ENCODE measurements at places on chromosomes 1 and 21.

DNA sequence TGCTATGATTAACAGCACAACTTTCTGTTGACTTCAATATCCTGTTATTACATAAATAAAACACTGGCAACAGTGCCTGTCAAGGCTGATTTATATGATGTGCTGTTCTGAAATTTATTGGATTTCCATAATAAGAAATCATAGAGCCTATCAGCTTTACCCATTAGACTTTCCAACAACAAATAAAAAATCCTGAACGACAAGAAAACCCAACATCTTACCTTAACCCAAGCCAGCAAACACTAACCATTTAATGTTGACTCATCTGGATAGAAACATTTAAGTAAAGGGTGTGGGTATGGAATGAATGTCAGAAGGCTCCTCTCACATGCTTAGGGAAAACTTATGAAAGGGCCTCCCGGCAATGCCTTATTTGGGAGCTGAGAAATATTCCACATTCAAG is 165.1 kb downstream of the SLC45A1 start:
- DNase-seq, result no peak

GRCh38 chr1:223827193-223827663 is 18.5 kb downstream of the TP53BP2 start:
- DNase-seq, result no peak

- no peak for DNase-seq
Observed at GRCh38 chr1:244204004-244204403, 152.9 kb downstream of the ZBTB18 start.

DNA sequence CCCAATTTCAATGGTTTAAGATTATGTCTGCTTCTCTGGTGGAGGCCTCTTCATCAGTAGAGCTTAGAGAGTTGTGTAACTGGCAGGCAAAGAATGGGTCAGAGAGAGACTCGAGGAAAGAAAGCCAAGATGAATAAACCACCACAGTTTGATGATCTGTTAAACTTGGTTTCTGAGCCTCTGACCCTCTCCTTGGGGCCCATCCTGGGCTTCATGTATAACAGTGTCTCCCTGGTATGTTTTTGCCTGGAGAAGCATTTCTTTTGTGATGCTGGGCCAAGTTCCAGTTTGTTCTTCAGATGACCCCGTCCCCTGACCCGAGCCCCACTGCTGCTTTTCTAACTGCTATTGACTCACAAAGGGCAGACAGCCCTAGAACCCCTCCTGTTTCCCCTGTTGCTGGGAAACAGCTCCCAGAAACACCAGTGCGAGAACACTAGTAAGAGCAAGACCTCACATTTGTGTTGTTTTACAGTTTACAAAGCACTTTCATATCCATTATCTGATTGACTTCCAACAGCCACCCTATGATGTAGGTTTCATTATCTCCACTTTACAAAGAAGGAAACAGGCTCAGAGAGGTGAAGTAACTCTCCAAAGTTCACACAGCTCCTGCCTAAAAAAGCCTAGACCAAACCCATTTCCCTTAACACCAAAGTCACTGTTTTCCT is 9.0 kb downstream of the CD2 start:
- no peak for DNase-seq

- DNase-seq, result no peak
Observed at GRCh38 chr1:240100371-240100934, 8.8 kb downstream of the FMN2 start.

DNA sequence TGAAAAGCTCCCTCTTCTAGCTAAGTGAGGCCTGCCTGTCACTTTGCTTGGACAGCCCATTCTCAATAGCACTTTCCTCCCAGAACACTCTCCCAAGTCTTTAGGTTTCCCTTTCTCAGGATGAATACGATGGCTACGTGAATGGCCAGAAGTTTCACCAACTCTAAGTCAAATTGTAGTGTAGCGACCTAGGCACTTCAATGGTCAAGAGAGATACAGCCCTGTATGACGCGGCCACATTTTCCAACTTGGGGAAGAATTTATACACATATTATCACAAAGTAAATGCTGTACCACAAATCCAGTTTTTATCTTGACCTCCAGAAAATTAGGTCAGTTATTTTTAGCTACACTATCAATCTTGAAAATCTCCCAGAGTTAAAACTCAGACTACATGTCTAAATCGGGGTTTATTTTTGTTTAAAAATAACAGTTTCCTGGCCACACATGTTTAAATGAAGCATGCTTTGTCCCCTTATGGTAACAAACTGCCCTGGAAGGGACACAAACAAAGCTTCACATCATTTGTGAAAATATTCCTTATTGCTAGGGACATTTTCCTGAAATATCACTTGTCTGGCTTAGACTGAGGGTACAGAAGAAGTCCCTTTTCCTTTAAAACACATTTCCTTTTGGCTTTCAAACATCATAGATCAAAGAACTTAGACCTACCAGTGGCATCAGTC is 192.6 kb downstream of the GABPA start:
- no peak for DNase-seq

DNA sequence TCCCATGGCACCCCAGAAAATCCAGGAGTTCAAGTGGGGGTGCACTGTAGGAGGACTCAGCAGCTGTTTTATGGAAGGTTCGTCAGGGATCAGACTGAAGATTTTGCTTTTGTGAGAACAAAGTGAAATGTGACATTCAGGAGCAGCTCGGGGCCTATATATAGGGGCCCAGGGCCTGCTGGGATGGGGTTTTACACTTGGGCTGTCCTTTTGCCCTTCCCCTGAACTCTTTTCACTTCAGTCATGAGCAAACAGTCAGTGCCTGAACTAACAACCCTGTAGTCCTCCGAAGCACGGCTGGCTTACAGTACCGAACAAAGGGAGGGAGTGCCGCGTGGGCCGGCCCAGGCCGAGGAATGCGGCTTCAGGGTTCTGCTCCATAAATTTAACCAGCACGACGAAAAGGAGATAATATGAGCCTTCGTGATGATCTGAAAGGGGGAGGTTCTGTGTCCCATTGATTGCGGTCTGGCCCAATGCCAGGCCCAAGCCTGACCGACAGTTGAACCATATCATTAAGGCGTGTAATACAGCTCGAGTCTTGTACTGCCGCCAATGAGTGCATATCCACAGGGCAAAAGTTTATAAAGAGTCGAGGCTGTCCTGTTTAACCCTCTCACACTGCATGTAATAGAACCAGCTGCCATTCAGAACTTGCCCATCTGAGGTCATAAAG is 139.9 kb downstream of the DHRS3 start:
- DNase-seq, result no peak

DNA sequence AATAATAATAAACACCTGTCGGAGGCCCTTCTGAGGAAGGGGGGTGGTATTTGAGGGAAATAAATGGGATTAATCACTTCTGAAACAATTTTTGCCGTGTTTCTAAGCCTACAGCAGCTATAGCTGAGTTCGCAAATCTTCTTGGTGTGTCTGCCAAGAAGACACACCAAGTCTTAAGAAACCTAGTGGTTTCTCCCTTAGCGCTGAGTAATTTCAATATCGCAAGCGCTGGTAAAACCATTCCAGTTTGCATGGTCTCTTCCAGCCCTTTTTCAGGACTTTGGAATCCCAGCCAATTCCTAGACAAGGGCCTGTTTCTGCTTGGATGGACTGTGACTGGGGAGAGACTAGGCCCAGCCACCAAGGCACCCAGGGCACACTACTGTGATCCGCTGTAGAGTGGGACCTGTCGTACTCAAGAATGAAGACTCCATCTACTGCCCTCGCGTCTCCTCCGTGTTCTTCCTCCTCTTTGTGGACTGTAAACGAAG is 7.5 kb upstream of the LHX8 start:
- no peak for DNase-seq

DNA sequence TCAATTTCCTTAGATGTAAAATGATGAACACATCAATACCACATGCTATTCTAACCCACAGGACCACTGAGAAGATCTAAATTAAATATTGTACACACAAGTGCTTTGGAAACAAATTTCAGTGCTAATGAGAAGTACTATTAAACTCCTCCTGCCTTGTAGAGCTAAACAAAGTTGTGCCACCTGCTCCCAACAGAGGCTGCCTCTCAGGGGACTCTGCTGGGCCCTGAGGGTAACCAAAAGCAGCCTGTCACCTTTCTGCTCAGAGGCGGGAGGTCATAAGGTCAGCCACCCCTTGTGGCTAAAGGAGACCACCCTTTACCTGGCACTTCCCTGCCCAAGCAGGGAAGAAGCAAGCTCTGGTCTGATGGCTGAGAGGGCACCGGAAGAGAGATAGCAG is 6.3 kb downstream of the SLC9A1 start:
- DNase-seq, result no peak

- no peak for DNase-seq
Observed at GRCh38 chr1:113190930-113191329, 117.9 kb downstream of the LRIG2 start.

GRCh38 chr1:153355445-153356071 is 2.1 kb upstream of the S100A9 start:
- DNase-seq, result no peak

Data from activated naive CD4-positive, alpha-beta T cell (primary cell).